ENCODE measurements at places on chromosomes 11 and 22. TPM values are rescaled to one million over a fixed set of nuclear protein-coding genes. Genes with fewer than 3 reads are reported as not detected.

The MN1 gene
- 2.1 TPM for total RNA-seq

The FREY1 gene
- total RNA-seq: not detected

The TST gene
- total RNA-seq: 49.6 TPM

The JAM3 gene
- 22.0 TPM for total RNA-seq

The OR5A1 gene
- total RNA-seq: not detected

The OR8G5 gene
- total RNA-seq: not detected

The SPDYC gene
- not detected for total RNA-seq

The ASCL2 gene
- 0.12 TPM for total RNA-seq

The BBS1 gene
- total RNA-seq: 20.0 TPM

The MRPL40 gene
- 24.3 TPM for total RNA-seq

The DKK3 gene
- total RNA-seq: 54.5 TPM

The DEUP1 gene
- total RNA-seq: 0.69 TPM

The JHY gene
- total RNA-seq: 1.7 TPM

The PTPRCAP gene
- total RNA-seq: 3.6 TPM

The KDM4E gene
- not detected for total RNA-seq

The PVALB gene
- total RNA-seq: not detected

The KIRREL3 gene
- total RNA-seq: 5.1 TPM

The MYRF gene
- 25.0 TPM for total RNA-seq

The GPHA2 gene
- not detected for total RNA-seq

The KCNJ5 gene
- 0.23 TPM for total RNA-seq

Data from epithelial cell of proximal tubule (primary cell).